ENCODE measurements at places on chromosomes 3 and 15.

GRCh38 chr15:34271493-34271892 lies 46.7 kb downstream of the EMC4 start:
- DNase-seq, result no peak

DNA sequence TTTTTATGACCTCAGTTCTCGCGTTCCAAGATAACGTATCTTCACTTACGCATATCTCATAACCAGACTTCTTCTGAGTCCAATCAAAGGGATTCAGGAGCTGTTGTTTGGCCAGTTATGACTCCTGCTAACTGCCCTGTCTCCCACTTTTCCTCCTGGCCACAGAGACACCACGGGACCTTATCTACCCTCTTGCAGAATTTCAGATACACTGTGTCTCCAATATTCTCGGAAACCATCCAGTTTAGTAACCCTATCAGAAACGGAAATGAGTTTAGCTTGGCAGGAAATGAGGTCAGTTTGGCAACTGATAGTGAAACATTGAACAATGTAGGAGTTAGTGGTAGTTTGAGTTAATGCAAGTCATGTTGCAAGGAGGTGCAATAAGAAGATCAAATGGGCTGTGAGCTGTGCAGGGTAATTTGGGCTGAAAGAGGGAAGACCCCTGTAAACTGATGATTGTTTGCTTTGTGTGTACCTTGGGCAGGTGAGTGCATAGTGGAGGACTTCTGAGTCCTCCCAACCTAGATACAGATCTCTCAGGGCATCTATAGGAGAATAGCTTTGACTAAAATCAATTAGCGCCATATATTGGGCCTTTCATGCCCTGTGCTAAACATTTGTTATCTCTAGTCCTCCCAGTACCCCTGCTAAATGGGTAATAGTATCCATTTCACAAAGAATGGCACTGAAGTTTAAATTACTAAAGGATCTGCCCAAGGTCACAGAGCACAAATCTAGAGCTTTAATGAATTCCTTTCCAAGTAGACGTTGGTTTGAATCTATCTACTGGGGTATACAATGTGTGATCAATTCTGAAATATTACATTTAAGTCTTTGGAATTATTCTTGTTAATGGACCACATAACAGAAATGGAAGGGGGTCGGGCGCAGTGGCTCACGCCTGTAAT lies 41.3 kb upstream of the PIK3CB start:
- peak; percentile 21 for DNase-seq

- no peak for DNase-seq
Measured at GRCh38 chr3:124861041-124861440, 26.1 kb downstream of the ITGB5 start.

DNA sequence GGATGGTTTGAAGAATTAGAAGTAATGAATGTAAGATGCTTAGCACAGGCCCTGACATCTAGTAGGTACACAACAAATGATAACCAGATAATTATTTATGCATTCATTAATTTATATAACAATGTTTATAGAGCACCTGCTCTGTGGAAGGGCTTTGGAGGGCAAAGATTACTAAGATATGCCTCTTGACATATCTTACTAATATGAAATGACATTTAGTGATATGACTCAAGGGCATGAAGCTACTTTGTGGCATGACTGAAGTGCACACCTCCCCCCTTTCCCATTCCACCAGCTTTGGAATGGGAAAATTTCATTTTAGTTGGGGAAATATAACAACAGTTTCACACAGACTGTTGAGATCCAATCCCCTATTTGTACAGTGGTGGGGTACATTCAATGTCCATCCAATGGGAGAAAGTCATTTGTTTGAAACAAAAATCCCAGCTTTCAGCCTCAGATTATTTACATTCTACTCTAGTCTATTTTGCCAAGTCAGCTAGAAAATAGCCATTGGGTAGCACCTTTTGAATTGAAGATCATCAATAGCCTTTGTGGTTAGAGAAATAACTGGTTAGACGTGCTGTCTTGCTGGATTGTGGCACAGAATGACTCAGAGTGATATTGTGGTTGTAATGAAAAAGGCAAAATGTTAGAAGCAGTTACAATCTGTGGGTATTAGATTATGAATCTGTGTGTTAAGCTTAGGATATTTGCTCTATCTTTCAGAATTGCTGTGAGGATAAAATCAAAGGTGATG lies 72.9 kb downstream of the MOBP start:
- no peak for DNase-seq

- DNase-seq, result no peak
Measured at GRCh38 chr3:127408022-127408683, 120.3 kb upstream of the PRR20G start.

GRCh38 chr15:100254691-100255090 lies 87.1 kb downstream of the ADAMTS17 start:
- no peak for DNase-seq

- DNase-seq, result no peak
Measured at GRCh38 chr3:171874251-171874681, 31.1 kb downstream of the TMEM212 start.

DNA sequence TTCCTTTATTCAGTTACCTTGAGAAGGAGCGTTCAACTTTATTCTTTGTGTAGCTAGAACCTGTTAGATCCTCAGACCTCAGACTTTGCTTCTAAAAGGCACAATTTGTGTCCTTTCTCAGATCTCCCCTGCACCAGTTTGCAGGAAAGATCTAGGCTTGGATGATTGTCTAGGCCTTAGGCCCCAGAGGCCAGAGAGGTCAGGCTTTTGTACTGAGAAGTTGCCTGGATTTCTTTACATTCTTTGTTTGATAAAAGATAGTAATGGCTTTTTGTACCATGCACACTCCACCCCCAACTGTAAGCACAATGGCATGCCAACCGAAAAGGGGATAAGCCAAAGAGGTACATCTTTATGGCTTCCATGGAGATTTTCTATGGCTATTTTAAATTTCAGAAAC lies 719.6 kb upstream of the NR2F2 start:
- DNase-seq, result no peak

DNA sequence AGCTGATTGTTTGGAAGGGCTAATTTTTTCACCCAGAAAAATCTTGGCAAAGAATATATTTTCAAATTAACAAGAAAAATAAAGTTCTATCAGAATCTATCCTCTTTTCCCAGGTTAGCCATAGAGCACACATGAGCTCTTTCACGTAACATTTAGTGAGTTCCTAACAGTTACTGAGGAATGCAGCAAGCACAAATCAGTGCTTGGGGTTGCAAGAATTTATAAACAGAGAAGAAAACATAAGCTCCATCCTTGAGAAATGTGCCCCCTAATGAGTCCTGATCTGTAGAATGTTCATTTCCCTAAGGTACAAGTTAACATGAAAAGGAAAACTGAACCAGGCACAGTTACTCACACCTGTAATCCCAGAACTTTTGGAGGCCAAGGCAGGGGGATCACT lies 13.9 kb downstream of the EOGT start:
- no peak for DNase-seq

- DNase-seq, result no peak
Measured at GRCh38 chr3:128579927-128580326, 70.7 kb downstream of the RPN1 start.

GRCh38 chr3:26505399-26505798 lies 117.2 kb upstream of the LRRC3B start:
- DNase-seq, result no peak

DNA sequence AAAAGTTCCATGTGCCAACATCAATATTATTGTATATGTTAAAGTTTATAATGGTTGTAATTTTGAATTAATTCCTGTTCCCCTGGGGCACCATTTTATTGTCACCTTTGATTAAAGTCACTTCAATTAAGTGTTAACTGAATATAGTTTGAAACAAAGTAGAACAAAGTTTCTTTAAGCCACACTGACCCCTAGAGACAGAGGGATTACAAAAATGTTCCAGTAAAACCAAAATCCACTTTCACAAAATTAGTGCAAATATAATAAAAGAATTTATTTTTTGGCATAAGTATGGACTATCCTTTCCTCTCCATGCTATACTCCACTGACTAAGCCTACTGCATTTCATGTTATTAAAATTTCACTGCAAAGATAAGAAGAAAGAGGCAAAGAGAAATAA lies 123.9 kb downstream of the ZMAT3 start:
- no peak for DNase-seq

- DNase-seq, result no peak
Measured at GRCh38 chr3:146653978-146654377, 48.8 kb upstream of the PLSCR5 start.

DNA sequence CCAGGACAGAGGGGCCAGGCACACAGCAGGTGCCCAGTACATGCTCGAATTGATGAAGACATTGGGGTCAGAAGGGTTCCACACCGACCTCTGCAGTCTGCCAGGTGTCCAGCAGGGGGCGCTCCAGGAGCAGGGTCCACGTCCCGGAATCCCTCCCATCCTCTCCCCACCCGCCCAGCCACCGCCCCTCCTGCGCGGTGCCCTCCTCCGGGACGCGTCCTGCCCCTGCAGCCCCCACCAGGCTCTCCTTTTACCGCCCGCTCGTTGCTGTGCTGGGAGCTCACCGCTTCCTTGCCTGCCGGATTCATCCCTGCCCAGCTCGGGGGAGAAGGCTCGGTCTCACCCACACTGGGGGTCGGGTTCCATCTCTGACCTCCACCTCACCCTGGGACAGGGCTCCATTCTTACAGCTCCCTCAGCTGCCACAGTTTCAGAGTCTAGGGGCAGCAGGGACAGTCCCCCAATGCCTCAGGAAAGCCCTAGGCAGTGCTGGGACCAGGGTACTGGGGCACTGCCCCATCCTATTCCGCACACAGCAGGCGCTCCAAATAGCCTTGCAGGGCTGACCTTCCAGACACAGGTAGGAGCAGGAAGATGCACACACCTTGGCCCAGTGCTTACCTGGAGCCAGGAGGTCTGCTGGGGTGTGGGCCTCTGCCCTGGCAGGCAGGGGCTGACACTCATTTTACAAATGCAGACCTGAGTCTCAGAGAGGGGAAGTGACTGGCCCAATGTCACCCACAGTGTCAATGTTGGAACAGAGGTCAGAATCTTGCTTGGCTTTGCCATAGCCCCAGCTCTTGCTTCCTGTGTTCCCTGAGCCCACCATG lies 31.0 kb downstream of the GRIP2 start:
- DNase-seq, result no peak

DNA sequence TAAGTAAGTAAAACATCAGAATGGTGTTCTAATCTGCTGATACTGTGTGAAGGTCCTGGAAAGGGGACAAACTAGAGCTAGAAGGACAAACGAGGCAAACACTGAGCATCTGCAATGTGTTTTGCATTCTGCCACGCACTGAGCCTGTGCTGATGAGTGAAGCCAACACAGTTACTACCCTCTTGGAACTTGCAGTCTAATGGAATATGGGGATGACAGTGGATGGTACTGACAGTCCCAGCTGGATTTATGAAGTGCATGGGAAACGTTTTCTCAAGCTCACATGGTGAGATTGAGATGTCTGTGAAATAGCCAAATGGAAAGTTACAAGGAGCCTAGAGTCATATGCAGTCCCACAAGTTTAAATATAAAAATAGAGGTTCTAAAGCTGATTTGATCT lies 86.6 kb downstream of the FOXB1 start:
- DNase-seq, result no peak

- DNase-seq, result no peak
Measured at GRCh38 chr3:37071921-37072320, 78.6 kb downstream of the MLH1 start.

- DNase-seq, result no peak
Measured at GRCh38 chr15:74994236-74994635, 1.1 kb upstream of the SCAMP5 start.

GRCh38 chr3:172144601-172145000 lies 105.2 kb downstream of the FNDC3B start:
- no peak for DNase-seq

DNA sequence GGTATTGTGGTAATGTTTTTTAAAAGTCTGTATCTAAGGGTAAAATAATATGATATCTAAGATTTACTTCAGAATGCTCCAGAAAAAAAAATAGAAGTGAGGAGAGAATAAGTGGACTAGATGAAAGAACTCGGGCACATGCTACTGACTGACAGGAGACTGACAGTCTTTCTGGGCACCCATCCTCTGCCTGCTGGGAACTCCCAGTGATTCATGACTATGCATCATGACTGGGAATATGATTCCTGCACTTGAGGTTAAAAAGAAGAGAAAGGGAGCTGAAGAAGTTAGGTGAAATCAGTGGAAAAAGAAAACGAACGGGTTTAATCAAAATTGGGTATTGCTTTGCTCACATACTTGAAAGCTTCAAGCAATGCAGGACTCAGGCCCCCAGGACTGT lies 35.7 kb upstream of the SPSB4 start:
- no peak for DNase-seq

- no peak for DNase-seq
Measured at GRCh38 chr3:149588909-149589308, 68.9 kb downstream of the WWTR1 start.

- no peak for DNase-seq
Measured at GRCh38 chr3:156024904-156025533, 95.4 kb upstream of the KCNAB1 start.

- no peak for DNase-seq
Measured at GRCh38 chr15:81183439-81183775, 13.3 kb upstream of the IL16 start.

- DNase-seq, result no peak
Measured at GRCh38 chr15:48459571-48460442, 128.6 kb downstream of the DUT start.

DNA sequence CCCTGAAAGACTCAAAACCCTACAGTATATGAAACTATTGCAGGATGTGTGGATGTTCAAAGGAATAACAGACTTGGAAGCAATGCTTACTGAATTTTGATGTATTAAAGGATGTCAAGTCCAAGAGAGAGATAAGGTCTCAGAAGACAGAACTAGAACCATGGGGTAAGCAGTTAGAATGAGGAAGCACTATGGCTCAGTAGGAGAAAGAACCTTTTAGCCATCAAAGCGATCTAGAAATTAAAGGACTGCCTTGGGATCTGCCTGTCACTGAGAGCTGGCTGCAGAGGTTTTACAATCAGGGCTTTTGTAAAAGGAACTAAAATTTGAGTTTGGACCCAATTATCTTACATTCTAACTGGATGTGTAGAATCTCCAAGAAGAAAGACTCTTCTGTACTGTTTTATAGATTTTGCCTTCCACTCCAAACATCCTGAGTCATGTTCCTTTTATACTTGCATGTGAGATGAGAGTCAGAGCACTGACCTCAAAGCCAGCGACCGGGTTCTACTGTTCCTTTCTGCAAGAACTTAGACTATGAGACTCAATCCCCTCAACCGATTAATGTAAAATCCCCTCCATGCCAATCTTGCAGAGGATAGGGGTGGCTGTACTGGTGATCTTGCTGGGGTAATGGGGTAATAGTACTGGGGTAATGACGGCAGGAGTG lies 412.3 kb upstream of the TPRG1 start:
- DNase-seq, result no peak

Measured in bone marrow (tissue), 2 donors.